ENCODE measurements at places on chromosomes 7 and 10. TPM values are rescaled to one million over a fixed set of nuclear protein-coding genes. Genes with fewer than 3 reads are reported as not detected.

GRCh38 chr7:115600207-115600606 lies 430.4 kb downstream of the TFEC start:
- DNase-seq: no peak

DNA sequence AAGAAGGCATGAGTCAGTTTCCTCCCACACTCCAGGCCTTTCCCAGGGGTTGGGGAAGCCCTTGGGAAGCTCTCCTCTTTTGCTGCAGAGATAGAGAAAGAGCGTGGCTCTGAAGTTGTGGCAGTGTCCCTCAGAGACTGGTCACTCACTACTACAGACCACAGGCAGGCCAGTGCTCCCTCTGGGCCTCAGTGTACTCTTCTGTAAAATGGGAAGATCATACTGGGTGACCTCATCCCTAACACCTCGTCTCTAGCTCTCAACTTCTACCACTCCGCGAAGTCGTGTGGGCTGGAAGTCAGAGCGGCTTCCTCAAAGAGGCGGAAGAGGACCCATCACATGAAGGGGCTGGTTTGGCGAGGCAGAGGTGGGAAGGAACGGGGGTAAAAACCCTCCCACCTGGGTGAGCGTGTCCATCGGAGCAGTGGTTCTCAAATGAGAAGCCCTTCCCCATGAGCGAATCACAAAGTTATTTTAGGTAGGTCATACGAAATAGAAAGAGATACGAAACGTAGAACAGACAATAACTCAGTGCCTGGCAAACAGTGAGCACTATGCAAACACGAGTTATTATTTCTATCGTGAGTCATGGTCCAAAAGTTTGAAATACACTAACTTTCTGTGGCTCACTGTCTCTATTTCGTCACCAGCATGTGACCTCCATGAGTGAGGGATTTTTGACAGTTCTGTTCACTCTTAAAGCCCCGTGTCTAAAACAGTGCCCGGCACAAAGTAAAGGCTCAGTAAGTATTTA lies 32.7 kb downstream of the PRKAG2 start:
- peak; percentile 71 for DNase-seq

DNA sequence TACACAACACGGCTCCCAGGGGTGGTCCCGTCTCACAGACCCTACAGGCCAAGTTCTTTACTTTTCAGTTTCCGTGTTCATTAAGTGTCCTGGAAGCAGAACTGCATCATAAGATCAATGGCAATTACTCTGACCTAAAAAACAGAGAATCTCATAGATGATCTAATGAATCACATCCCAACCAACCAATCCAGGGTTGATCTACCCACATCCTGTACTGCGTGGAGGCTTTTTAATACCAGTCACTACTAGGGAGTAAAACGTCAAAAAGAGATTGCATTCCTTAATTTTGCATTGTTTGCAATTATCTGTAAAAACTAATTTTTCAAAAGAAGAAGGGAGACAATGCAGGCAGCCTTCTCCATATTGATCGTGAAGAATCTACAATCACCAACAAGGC lies 72.6 kb downstream of the PARD3 start:
- peak; percentile 55 for DNase-seq

AGR2 gene
- not detected for total RNA-seq

DNA sequence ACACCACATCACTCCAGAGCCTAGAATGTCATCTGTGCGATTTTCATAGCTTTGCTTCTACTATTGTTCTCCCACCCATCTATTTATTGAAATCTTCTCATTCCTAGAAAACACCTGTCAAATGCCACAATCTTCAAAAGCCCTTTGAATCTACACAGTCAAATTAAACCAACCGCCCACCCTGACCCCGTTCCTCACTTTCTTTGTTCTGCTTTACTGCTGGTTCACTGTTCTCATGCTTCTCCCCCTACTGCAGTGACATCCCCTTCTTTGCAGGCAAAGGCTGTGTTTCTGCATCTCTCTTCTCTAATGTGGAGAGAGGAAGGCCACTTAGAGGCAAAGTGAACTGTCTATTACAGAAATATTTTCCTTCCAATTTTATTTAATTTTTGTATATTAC lies 152.4 kb upstream of the NEBL start:
- DNase-seq: no peak

- DNase-seq: no peak
Observed at GRCh38 chr7:22499044-22499443, 944 bp downstream of the STEAP1B start.

NPY gene
- not detected for total RNA-seq

DNA sequence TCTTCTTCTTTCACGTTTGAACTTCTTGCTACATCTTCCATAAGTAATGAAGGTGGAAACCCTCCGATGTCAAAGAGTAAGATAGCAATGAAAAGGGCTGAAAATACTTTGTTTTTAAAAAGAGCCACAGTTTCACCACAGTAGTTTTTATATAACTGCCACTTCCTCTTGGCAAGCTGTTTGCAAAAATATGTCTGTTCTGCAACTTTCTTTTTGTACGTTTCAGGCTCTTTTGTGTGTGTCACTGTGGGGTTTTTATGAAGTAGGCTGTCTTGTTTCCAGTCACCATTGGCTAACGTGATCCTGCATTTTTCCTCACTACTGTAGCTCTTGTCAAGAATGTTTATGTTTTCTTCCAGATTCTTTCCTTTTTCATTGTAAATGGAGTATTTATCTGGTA lies 55.6 kb downstream of the SLC16A9 start:
- DNase-seq: peak; percentile 31

DNA sequence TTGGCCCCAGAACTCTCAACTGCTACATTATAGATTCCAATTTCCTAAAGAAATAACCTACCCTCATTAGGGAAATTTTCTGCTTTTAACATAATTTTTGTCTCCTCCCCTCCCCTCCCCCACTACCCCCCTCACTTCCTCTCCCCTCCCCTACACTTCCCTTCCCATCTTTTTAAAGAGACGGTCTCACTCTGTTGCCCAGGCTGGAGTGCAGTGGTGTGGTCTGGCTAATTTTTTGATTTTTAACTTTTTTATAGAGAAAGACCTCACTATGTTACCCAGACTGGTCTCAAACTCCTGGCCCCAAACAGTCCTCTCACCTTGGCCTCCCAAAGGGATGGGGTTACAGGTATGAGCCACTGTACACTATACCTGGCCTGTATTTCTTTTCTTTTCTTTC lies 30.5 kb upstream of the C1GALT1 start:
- no peak for DNase-seq

DNA sequence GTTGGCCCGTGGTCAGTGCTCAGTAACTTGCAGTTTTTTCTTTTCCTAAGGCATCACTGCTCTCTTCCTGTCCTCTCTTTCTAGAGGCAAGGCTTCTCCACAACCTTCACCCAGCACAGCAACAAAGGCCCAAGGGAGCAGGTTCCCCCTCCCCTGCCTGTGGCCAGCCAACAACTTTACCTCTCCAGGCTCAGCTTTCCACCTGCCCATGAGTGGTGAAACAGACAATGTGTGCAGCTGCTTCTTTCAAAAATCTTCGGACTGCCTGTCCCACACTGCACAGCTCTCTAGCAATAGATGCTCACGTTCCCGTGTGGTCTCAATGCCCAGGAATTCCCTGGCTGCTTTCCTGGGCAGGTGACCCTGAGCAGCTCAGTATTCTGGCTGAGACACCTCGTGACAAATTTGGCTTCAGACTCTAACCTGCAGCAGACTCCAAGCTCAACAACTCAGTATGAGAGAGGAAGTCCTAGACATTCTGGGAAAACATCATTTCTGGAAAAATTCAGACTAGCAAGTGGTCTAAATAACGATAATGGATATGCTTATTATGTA lies 28.9 kb upstream of the TMEM72 start:
- no peak for DNase-seq

Data from astrocyte (in vitro differentiated cells and primary cell).